ENCODE measurements at places on chromosomes 1 and 21.

DNA sequence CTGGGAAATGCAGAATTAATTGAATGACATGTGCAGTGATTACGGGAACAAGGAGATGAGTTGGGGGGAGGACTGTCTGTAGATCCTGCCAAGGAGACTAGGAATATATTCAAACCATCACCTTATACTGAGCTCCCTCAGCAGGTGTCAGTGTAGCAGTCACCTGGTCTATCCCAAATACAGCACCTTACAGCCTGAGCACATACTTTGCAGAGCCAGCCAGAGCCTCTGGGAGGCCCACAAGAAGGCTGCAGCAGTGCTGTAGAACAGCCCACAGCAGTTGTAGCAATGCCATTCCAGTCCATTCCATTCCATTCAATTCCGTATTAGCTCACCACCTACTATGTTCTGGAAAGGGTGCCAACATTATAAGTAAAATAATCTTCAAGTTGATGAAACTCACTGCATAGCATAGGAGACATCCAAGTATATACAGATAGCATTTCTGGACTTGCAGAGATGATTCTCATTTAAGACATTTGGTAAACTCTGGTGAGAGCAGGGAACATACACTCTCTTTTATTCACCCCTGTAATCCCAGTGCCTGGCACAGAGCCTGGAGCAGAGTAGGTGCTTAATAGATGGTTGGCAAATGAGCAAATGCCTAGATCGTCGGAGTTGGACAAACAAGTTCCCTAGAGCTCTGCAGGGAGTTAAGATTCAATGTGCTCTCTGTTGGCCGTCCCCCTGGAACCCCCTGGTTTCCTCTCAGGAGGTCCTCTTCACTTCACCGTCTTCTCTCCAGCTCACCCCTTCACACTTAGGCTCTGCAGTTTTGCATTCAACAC, 44.7 kb downstream of the KCNC4 start:
- no peak for DNase-seq

DNA sequence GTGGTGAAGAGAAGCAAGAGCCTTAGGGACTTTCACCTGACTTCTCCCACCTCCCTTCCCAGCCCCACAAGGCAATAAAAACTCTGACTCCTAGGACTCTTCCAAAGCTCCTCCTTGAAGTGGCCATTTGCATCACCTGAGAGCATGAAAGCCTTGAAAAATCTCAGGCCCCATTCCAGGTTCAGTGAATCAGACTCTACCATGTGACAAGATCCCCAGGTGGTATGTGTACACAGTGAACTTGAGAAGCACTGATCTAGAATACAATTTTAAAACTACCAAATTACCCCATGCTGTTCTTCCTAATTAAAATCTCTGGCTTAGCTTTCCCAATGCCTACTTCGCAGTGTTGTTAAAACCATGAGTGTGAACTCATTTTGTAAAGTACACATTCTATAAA, 195.1 kb upstream of the SAMSN1 start:
- peak; percentile 64 for DNase-seq

DNA sequence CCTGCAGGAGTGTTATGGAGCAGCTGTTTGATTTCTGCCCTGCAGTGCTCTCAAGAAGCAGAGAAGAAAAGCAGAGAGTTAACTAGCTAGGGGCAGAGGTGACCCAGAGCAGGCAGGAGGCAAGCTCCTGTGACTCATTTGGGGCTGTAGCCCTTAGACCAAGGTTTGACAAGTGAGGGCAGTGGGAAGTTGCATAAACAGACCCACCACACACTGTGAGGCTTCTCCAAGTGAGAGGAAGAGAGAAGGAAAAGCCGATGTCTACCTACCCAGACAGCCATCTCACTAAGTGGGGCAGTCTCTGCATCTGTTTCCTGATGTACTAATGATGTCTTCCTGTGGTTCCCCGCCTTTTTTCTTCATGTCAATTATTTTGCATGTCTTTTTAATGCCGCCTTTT, 159.9 kb upstream of the NR5A2 start:
- DNase-seq = no peak

- no peak for DNase-seq
These were observed 12.8 kb upstream of the CLSTN1 start for GRCh38 chr1:9836632-9836960.
